ENCODE measurements at places on chromosomes 2 and 18.

DNA sequence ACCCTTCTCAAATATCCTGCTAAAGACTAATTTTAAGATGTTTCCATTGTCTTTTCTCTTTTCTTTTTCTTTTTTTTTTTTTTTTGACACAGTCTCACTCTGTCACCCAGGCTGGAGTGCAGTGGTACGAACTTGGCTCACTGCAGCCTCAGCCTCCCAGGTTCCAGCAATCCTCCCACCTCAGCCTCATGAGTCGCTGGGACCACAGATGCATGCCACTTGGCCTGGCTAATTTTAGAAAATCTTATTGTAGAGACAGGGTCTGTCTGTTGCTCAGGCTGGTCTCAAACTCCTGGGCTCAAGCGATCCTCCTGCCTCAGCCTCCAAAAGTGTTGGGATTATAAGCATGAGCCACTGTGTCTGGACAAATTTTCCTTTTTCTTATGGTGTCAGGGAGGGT lies 167.5 kb downstream of the MCFD2 start:
- no peak for DNase-seq

GRCh38 chr2:139465789-139466188 lies 685.6 kb upstream of the NXPH2 start:
- DNase-seq, result no peak

DNA sequence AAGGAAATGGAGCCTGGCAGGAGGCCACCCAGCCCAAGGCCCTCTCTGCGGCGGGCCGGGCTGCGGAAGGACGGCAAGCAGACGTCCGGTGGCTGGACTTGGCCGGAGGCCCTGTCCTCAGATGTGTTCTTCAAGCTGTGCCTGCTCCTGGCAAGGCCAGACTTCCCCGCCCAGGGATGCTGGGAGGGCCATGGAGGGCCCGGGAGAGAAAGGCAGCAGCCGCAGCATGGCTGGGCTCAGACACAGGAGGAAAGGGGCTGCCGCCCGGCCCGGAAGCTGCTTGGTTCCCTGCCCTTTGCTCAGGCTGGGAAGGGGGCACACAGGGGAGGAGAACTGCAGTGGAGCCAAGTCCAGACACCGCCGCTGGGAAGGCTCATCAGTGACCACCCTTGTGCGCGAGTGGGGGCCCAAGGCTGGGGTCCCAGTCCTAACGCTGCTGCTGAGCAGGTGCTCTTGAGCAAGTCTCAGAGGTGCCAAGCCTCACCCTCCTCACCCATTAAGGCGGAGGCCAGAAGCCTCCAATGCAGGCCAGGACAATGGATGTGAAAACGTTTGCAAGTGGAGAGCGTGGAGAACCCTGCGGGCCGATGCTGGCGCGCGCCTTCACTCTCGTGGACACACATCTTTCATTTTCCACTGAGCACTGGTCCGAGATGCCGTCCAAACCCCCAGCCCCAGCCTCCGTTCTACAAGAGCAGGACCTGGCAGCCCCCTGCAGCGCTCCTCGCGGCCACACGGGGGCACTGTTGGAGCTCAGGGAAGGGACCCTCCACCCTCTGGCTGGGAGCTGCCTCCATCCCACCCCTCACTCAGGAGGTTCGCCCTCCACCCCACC lies 7.9 kb downstream of the CROCC2 start:
- DNase-seq, result peak; percentile 80

DNA sequence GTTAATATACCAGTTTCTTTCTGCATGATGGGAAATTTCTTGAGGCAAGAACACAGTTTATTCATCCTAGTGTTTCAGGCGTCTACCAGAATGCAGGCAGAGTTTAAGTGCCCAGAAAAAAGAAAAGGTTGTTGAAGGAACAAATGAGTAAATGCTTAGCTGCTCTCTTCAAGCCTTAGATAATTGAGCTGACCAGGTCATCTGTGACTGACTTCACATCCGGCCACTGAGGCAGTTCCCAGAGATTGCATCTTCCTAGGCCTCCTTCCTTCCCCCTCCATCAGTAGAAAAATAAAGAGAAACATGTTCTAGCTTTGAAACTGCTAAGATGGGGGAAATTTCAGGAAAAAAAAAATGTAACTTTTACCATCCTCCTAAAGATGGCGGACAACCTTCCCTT lies 9.4 kb upstream of the TMEM163 start:
- DNase-seq, result no peak

DNA sequence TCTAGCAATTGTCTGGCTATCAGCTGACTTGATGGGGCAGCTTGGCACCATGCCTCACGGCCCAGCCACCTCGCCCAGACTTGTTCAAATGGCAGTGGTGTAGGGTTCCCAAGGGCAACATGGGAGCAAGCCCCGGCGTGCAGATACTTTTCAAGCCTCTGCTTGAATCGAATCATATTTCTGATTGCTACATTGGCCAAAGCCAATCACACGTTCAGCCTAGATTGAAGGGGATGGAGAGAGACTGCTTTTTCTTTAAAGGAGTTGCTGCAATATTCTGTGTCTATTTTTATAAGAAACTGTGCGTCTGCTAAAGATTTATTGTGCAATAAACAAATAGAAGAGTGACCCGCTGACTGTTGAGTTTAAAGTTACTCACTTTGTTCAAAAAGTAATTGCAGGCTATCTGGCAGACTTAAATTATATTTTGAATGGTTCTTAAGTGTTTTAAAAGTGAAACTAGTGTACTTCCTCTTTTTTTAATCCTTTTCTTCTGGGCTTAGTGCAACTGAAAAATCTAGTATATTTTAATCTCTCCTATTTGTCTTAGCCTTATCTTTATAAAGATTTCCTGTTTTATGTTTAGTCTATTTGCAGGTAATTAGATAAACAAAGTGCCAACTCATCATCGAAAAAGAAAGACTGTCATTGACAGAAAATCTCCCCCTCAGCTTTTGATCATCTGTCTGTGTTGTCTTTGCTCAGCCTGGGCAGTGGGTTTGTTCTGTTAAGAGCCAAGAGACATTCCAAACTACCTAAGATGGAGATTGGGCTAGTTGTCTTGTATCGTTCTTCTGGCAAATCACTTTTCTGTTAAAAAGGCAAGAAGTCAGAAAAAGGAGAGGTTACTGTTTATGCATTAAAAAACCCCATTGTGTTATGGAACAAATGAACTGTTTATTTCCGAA lies 156.1 kb downstream of the TPGS2 start:
- no peak for DNase-seq

DNA sequence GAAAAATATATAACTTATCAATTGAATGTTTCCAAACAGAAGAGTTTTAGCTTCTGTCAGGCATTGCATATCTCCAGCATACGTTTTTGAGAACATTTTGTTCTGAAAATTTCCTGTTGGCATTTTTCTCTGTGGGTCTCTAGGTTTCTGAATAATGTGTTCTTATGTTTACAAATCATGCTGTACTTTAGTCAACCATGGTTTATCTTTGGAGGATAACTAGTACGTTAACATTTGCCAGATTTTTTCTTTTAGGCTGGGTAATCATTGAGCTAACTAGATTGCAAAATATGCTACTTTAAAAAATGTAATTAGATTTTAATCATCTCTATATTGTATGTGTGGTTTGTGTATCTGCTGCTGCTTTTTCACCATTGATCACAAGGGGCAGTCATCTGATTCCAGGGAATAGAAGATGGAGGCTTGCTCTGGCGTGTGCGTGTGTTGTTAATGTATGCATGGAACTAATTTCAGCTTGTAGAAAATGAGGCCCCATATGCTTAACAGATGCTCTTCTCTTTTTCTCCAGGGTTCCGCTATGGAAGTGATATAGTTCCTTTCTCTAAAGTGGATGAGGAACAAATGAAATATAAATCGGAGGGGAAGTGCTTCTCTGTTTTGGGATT lies 21.3 kb downstream of the XRCC5 start:
- no peak for DNase-seq

- no peak for DNase-seq
These were observed 139.2 kb upstream of the PXDN start for GRCh38 chr2:1883476-1883875.

GRCh38 chr2:100891906-100892642 lies 72.1 kb downstream of the NPAS2 start:
- DNase-seq, result no peak

- no peak for DNase-seq
These were observed 117.4 kb upstream of the ITGB6 start for GRCh38 chr2:160317181-160318099.

DNA sequence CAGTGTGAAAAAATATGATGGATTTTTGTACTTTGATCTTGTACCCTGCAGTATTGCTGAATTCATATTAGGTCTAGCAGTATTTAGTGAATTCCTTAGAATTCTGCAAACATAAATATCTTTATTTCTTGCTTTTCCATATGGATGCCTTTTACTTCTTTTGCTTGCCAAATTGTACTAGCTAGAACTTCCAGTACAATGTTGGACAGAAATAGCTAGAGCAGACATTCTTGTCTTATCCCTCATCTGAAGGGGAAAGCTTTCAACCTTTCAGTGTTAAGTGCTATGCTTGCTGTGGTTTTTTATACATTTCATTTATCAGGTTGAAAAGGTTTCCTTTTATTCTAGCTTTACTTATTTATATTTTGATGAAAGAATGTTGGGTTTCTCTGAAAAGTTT lies 1321.9 kb upstream of the CHAC2 start:
- DNase-seq, result no peak

DNA sequence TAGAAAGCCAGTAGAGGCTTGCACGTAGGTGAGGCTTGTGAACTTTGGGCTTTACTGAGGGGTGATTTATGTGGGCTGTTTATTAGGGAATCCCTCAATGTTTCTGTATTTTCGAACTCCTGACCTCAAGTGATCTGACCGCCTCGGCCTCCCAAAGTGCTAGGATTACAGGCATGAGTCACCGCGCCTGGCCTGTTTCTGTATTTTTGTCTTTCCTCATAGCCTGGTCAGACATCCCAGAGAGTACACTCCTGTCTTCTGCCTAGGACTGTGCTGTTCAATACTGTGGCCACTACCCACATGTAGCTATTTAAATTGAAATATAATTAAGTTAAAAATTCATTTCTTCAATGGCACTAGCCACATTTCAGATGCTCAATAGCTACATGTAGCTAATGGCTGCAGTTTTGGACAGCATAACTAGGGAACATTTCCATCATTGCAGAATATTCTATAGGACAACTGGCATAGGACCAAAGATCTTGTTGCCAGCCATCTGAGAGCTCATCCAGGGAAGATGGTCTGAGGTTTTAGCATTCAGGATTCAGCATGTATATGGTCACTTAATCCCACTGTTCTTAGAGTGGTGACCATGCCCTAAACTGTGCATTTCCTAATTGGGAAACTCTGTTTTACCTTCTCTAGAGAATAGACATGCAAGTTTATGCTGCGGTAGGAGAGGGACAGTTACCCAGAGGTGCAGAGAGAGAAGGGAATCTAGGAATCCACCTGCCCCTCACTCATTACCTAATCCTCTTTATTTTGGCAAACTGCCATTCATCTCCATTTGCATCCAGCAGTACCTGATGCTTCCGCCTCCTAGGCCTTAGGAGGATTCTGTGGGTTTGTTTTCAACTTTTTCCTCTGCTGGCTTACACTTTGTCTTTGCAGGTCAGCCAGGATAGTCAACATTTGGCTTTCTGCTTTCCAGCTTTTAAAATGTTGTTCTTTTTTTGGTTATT lies 64.4 kb downstream of the LCLAT1 start:
- peak; percentile 76 for DNase-seq

GRCh38 chr2:75139171-75139570 lies 60.1 kb downstream of the TACR1 start:
- no peak for DNase-seq

DNA sequence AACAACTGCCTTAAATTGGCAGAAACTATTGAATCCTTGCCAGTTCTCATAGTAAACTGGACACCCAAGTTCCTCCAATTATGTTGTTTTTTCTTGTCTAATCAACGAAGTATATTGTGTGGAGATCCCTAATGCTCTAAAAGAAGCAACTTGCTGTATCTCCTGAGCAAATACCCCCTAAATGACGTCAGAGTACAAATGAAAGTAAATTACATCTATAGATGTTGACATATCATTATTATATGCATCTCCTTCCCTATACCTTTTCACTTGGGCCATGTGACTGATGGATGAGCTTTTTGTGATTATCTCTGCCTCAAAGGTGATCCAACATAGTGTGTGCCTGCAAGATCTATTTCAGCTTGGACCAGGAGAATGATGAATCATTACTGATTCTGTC lies 159.4 kb downstream of the CCDC148 start:
- no peak for DNase-seq

- peak; percentile 5 for DNase-seq
These were observed 59.6 kb downstream of the NCK2 start for GRCh38 chr2:105804266-105804665.

- no peak for DNase-seq
These were observed 61.6 kb upstream of the ACYP2 start for GRCh38 chr2:54053830-54054229.

GRCh38 chr2:126889496-126890135 lies 9.1 kb upstream of the TEX51 start:
- DNase-seq, result peak; percentile 47

DNA sequence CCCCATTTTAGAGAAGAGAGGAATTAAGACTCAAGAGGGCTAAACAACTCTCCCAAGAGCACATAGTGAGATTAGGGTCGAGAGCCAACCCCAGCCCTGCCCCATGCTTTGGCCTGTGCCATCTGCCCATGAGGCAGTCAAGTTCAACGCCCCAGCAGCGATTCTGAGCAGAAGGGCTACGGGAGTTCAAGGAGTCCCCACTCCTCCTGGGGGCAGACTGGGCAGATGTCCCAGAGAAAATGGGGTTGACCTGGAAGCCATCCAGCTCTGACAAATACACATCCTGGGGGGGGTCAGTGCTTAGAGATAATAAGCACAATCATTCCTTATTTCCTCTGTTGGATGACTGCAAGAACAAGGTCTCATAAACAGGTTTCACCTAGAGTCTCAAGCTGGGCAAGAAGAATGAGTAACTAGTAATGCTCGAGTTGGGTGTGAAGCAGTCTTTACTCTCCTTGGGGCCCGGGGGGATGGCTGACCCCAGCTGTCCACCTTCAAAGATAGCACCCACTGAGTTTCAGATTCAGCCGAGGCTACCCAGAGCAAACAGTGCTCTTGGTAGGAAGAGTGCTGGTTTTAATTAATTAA lies 716.4 kb downstream of the RNF144A start:
- DNase-seq, result no peak

- no peak for DNase-seq
These were observed 32.2 kb downstream of the QPCT start for GRCh38 chr2:37376421-37377186.

DNA sequence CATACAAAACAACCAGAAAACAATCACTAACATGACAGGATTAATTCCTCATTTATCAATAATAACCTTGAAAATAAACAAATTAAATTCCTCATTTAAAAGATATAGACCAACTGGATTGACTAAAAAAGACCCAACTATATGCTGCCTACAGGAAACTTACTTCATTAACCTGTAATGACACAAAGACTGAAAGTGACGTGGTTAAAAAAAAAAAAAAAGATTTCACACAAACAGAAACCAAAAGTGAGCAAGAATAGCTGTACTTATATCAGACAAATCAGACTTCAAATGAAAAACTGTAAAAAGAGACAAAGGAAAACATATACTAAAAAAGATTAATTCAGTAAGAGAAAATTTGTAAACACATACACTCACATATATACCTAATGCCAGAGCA lies 201.2 kb downstream of the CCDC178 start:
- no peak for DNase-seq

DNA sequence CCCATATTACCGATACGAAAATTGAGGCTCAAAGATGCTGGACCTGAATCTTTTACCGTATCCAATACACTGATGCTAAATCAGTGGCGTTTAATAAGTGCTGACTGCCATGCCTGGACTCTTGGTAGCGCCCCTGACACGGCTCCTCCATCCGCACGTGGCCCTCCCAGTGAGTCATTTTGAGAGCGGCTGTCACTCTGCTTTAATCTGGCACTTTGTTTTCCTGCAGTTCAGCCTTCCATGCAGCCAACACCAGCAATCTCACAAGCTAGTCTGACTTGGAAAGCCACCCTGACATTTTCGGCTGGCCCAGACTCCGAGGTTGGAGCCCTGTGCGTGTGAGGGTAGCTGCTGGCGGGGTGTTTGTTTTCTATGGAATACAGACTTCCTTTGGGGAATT lies 155.1 kb upstream of the LMAN1 start:
- DNase-seq, result peak; percentile 84
